ENCODE measurements at places on chromosomes 5 and 9. TPM values are rescaled to one million over a fixed set of nuclear protein-coding genes. Genes with fewer than 3 reads are reported as not detected.

Gene PRRX2
- polyA plus RNA-seq, result not detected

Gene GRXCR2
- not detected for polyA plus RNA-seq

Gene LHX3
- not detected for polyA plus RNA-seq

Gene SLC9A3
- polyA plus RNA-seq, result 2.5 TPM

Gene LCN15
- polyA plus RNA-seq, result not detected

Gene ACSL6
- 20.7 TPM for polyA plus RNA-seq

Gene NSD1
- polyA plus RNA-seq, result 48.7 TPM

Gene ENTPD2
- not detected for polyA plus RNA-seq

Gene C9orf43
- 0.83 TPM for polyA plus RNA-seq

Gene NRARP
- not detected for polyA plus RNA-seq

Gene ABCA1
- polyA plus RNA-seq, result not detected

Gene RNF130
- 22.7 TPM for polyA plus RNA-seq

Gene CD180
- polyA plus RNA-seq, result not detected

Gene OR1J2
- polyA plus RNA-seq, result not detected

Gene SLCO6A1
- polyA plus RNA-seq, result not detected

Gene RHOBTB3
- 2.4 TPM for polyA plus RNA-seq

Gene AK8
- polyA plus RNA-seq, result not detected

Gene CCL21
- polyA plus RNA-seq, result not detected

Gene MARCOL
- not detected for polyA plus RNA-seq

Gene GFI1B
- not detected for polyA plus RNA-seq

Gene CDH18
- polyA plus RNA-seq, result not detected

Gene QSOX2
- 0.66 TPM for polyA plus RNA-seq

Gene IL5
- not detected for polyA plus RNA-seq

Gene SGTB
- 16.3 TPM for polyA plus RNA-seq
